Ammon's horn (tissue), 1 donor: ENCODE measurements at places on chromosomes 16 and 17.
A peak's percentile ranks its signal among the peaks of the same experiment; 100 is the strongest.

GRCh38 chr17:2197271-2197670, 106.3 kb downstream of the SMG6 start:
- DNase-seq = no peak

- no peak for DNase-seq
Measured at GRCh38 chr16:20850981-20851380, 44.7 kb downstream of the REXO5 start.

DNA sequence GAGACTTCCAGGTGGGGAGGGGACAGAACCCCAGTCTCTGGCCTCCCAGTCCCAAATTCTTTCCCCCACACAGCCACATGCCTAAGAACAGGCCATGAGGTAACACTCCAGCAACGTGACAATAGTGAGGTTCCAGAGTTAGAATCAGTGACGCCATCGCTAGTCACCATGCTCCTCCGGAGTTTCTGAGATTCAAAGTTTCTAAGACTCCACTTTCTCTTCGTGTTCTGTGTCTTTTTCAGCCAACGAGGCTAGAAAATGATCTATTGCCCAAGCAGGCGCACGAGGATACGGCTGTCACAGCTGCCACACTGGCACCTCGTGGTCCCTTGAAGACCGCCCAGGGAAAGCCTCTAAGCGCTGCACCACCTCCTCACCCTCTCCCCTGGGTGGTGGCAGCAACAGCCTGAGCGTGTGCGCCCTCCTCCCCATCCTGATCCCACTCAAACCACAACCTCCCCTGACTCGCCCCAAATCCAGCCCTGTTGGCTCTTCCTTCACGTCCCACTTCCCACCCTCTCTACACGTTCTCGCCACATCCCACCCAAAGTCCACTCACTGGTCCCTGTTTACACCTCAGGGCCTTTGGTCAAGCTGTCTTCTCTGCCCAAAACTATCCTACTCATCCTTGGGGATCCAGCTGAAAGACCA, 1.0 kb downstream of the MCRIP1 start:
- no peak for DNase-seq

DNA sequence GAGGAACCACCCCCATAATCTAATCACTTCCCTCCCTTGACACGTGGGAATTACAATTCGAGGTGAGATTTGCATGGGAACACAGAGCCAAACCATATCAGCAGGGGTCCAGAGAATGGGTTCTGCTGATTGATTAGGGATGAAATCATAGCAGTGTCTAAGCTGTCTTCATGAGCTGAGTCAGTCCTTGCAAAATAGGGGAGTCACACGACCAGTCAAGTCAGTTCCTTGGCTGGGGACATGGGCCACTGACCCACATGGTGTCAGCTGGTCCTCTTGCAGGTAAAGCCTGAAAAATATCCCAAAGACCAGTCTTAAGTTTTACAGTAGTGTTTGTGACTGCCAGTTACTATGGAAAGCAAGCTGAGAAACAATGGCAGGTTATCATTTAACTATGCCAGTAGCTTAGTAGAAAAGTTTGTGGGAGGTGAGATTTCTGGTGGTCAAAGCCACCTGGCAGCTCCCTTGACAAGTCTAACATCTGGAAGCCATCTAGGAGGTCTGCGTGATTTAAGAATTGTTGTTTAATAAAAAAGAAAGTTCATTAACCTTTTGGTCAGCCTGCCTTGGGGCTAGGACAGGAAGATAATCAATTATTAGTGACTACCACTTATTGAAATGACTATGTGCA, 15.7 kb upstream of the ATF7IP2 start:
- DNase-seq = no peak

DNA sequence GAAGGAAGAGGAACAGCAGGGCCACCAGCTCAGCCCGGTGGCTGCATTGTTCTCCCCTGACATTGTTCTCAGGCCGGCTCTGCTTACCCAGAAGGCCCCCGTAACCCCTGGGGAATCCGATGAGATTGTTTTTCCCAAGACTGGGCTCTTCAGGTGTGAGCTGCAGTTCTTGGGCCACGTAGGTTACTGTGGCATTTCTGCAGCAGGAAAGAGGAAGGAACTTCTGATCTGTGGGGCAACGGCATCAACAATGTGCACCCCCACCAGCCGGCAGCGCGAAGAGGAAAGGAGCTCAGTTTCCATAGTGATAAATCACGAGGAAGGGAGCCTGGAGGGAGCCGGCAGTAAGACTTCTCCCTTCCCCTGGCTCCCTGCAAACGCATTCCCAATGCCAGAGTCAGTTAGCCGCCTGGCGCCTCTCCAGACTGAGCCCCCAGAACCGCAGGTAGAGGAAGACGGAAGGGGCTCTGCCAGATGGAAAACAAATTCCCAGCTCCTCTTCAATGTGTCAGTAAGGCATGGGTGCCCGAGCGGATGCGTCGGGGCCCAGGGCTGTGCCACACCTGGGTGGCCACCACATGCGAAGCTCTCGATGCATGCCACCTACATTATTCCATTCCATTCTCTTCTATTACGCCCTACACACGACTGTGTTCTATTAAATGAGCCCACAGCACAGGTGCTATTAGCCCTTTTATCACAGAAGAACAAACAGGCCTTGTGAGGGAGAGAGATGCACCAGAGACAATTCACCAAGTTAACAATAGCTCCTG, 21.5 kb upstream of the PECAM1 start:
- DNase-seq = peak; percentile 86

- no peak for DNase-seq
Measured at GRCh38 chr17:74408262-74408661, 23.6 kb upstream of the GPRC5C start.

DNA sequence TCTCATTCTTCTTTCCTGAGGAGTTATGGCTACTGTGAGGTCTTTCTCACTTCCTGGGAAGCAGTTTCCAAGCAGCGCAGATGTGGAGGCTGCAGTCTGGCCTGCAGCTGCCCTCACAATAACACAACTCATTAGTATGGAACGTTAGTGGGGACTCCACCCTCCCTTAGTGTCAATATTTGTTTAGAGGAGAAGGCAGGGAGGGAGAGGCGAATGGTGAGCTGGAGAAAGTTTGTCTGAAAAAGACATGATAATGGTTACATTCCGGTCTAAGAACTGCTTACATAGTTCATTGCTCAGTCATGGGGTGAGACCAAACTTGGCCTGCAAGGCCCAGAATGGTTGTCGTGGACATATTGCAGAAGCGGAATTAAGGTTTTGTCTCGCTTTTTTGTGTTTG, 170.2 kb downstream of the HS3ST3B1 start:
- no peak for DNase-seq

GRCh38 chr17:81523402-81524038, 4.7 kb upstream of the FSCN2 start:
- peak; percentile 76 for DNase-seq

GRCh38 chr17:79781736-79782575, 4.0 kb downstream of the CBX2 start:
- no peak for DNase-seq

DNA sequence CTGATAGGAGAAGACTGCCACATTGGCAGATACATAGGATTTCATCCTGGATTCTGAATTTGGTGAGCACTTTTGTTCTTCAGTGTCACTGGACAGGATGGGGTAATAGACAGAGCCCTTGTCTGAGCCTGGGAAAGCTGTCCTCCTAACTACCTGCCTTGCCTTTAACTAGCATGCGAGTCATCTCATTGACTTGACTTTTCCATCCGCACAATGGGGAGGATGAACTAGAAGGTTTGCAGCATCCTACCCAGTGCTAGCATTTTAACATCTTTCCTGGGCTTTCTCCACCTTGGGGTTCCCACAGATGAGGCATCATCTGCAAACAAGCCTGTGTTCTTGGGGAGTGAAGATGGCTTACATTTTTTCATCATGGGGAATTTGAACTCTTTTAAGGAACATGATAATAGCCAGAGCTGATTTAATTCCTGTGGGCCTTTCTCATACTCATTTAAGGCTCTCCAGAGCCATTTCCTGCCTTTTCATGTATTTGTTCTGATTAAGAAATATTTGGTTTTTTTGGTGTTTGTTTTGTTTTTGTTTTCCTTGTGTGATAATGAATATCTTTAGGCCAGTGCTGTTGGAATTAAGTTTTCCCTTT, 139.5 kb downstream of the MSI2 start:
- DNase-seq = no peak

- DNase-seq = no peak
Measured at GRCh38 chr17:71392715-71393567, 727.9 kb upstream of the SOX9 start.

GRCh38 chr16:57043248-57043647, 49.1 kb upstream of the CPNE2 start:
- DNase-seq = no peak

DNA sequence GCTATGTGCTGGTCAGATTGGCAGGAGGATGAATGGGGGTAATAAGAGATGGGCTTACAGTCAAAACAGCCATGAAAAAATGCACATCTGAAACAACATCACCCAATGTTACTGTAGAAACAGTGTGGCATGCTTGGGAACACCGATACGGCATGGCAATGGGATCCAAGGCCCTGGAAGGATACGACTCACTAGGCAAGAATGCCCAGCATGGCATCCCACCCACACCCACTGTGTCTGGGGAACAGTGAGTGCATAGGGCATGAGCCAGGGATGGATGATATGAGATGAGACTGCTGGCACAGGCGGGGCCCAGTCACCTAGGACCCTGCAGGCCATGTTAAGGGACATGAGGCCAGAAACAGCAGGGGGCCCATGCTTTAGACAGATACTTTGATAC, 11.5 kb downstream of the TRIM25 start:
- DNase-seq = no peak

GRCh38 chr16:64968539-64968938, 153.3 kb downstream of the CDH11 start:
- DNase-seq = no peak
